ENCODE measurements at places on chromosomes 11 and 22.

DNA sequence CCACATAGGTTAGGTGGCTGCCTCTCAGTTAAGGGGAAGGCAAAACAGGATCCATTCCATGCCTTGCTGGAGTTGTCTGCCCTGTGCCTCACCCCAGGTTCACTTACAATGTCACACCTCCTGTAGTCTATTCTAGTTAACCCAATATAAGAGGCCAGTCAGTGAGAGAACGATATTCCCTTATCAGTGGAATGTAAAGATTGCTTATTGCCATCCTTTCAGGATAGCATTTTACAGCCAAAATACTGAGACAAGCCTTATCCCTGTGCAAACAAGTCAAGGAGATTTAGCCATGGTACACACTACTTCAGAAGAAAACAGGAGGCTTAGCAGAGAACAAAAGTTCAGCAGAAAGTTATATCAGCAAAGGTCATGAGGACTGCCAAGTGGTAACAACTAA, 5.5 kb downstream of the CYP2R1 start:
- no peak for DNase-seq

- no peak for DNase-seq
These were observed 84.0 kb downstream of the RSF1 start for GRCh38 chr11:77736473-77736872.

GRCh38 chr11:113613619-113614018, 92.5 kb downstream of the TMPRSS5 start:
- DNase-seq: no peak

GRCh38 chr11:101436511-101437142, 147.2 kb downstream of the TRPC6 start:
- DNase-seq: peak; percentile 55

DNA sequence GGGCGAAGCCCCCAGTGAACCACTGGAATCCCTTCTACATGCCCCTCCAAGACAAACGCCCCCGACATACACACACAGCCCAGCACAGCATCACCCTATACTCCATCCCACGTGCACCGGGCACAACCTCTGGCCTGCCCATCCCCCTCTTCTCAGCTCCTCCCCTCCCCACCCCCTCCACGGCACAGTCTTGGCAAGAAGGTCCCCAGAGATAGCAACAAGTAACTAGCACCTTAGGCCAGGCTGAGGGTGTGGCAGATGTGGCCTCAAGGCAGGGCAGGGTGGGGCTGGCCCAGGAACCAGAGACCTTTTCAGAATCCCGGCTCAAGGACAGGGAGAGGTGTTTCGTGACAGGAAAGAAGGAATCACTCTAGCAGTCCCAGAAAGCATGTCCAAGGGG, 54.3 kb downstream of the CYTH4 start:
- DNase-seq: no peak

- no peak for DNase-seq
These were observed 17.5 kb downstream of the PPP6R2 start for GRCh38 chr22:50360578-50360977.

DNA sequence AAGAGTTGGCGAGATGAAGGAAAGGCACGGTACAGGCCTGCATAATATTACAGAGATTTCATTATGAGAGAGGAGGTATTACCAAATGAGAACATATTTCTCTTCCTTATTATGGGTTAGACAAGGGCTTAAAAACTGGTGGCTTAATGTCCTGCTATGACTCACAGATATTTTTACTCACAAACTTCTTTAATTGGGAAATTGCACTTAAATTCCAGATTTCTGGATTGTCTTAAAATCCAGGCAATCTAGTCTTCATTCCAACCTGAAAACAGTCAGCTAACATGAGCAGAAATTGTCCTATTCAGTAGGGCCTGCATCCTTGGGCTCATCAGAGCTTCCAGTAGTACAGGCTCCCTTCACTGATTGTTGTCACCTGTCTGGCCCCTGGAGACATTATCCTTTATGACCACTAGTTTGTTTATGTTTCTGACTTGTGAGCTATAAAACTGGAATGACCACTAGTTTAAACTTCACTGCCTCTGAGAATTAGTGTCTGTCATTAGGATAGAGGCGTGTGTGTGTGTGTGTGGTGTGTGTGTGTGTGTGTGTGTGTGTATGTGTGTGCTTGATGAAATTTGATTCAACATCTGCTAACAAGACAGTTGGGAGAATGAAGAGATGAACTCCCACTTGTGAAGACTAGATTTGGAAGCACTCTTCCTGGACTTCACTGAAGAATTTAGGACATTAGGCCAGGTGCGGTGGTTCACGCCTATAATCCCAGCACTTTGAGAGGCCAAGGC, 25.1 kb downstream of the DBX1 start:
- DNase-seq: no peak

DNA sequence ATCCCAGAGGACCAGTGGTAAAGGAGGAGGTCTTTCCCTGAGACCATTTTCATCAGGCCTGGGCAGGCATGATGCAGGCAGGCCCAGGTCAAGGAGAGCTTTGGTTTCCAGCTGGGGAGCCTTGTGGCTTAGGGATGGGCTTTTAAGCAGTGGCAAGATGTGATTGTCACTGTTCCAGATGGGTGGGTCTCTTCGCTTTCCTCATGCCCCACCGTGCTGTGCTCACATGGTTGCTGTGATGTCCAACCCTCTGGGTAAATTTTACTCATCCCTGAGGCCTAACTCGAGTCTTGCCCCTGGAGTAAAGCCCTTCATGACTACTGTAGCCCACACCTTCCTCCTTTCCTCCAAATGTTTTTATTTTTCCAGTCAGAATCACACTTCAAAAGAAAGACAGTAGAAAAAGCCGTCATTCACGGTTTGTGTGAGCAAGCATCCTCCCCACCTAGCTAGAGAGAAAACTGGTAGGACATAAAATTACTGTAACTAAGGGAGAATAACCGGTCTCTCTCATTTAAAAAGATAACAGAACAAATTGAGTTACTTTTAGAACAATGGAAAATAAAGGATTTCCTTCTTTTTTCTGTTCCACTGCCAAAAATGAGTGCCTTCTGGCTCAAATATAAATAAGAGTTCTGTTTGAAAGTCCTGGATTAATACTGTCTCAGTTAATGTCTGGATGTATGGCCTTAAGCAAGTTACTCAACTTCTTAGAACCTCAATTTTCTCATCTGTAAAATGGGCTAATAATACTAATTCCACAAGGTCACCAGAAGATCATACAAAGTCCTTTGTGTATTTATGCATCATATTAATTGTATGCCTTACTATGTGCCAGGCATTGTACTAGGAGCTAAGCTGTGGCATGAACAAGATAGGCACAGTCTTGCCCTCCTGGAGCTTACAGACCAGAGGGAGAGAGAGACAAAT, 84.9 kb downstream of the ME3 start:
- DNase-seq: no peak

- DNase-seq: no peak
These were observed 7.6 kb downstream of the XBP1 start for GRCh38 chr22:28792491-28793383.

DNA sequence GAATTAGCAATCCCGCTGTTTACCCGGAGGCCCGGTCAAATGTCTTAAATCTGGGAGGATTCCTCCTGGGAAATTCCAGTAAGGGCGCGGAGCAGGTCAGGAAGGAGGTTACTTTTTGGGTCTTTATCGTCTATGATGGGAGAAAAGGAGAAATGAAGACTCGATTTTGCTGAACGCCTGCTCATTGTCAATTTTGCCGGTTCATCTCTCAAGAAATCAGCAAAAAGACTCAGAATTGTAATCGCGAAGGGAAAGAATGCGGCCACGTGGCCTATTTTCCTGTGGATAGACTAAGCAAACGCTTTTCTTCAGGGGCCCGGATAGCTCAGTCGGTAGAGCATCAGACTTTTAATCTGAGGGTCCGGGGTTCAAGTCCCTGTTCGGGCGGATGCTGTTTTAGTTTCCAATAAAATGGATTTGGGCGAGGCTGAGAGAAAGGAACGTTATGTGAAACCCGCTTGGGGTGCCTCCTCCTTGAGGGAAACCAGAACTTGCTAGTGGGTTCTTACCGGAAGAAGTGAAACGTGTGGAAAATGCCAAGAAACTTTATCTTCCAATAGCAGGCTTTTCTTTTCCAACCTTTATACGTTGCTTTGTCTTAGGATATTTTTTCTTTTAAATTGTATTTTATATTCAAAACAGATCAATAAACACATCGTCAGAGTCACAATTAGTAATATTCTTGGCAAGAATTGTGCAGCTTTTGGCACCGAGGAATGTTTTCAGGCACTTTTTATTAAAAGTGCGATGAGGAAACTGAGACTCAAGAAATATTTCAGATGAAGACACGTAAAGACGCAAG, 45.0 kb downstream of the OR4D9 start:
- peak; percentile 53 for DNase-seq

DNA sequence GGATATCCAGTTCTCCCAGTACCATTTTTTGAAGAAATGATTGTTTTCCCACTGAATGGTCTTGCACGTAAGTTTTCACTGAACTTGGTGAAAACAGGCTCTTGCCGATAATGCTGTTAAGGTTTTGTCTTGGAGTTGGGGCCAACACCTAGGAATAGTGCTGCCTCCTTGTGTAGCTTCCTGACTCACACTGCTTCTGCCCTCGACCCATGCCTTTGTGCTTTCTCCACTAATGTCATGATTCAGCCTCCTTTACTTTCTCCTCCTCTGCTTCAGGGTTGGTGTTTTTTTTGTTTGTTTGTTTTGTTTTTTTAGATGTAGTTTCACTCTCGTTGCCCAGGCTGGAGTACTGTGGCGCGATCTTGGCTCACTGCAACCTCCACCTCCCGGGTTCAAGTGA, 30.2 kb downstream of the SLC5A1 start:
- DNase-seq: no peak

DNA sequence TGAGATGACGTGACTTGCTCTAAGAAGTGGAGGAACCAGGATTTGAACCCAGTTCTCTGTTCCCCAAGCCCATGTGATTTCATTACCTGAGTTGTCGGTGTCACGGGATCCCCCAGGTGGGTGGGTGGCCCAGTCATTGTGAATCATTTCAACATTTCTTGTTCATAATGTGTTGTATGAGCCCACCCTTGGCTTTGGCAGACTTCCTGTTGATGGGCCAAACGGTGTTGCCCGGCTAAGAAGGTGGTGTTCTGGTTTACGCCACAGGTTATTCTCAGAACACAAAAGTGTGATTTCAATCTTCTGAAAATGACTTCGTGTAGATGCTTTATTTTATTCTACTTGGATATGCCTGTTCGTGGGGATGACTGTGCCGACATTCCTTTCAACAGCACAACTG, 21.6 kb upstream of the ST14 start:
- no peak for DNase-seq

DNA sequence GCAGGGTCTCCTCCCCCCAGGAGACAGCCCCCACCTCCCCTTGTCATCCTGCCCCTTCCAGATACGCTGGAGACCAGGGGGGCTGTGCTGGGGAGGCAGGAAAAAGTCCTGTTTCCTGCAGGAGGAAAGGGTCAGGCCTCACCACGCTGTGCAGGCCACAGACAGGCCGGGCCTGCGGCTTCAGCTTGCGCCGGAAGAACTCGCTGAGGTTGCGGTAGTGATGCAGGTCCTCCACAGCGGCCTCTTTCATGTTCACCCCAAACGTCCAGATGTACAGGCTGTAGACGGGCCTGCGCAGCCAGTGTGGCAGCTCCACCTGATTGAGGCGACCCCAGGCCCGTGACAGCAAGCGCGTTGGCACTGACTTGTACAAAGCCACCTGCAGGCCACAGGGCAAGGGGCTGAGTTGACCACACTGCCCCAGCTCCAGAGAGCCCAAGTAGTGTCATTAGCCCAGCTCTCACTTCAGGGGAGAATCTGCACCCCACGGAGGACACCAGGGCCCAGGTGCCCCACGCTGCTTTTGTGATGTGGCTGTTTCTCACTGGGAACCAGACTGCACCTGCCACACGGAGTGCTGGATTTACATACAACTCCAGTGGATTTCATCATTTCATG, 40.4 kb downstream of the PISD start:
- no peak for DNase-seq
